Left hindlimb (tissue), 1 donor: ENCODE measurements at places on chromosomes 1 and 21.

- DNase-seq, result no peak
Measured at GRCh38 chr1:6256645-6257044, 4.3 kb downstream of the GPR153 start.

DNA sequence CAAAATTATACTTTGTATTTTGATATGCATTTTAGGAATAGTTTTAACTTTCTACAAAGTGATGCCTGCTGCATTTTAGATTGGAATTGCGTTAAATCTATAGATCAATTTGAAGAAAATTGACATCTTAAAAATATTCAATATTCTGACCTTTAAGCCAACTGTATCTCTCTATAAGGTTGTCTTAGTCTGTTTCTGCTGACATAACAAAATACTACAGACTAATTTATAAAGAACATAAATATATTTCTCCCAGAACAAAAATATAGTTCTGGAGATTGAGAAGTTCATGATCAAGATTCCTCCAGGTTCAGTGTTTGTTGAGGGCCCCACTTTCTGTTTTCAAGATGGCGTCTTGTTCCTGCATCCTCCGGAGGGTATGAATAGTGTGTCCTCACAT, 73.6 kb upstream of the NEGR1 start:
- DNase-seq, result no peak

GRCh38 chr1:96416111-96416595, 305.4 kb upstream of the PTBP2 start:
- DNase-seq, result peak; percentile 79

GRCh38 chr1:1361982-1362423, 3.6 kb upstream of the MXRA8 start:
- peak; percentile 84 for DNase-seq

DNA sequence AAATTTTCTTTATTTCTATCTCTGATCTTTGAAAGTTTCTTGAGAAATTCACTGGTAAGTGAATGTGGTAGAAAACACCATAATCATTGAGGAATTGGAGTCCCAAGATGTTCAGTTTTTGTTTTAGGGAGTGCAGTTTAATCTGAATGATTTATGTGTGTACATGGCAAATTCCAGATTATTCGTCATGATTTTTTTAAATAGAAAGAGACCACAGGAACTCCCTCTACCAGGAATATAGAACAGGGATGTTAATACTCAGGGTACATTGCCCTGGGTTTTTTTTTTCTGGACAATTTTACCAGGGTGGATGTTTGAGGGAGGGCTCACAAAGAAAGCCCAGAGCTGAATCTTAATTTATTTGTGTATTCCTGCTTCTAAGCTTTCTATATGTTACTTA, 109.0 kb downstream of the VPS13D start:
- DNase-seq, result no peak

GRCh38 chr1:60265560-60266535, 192.3 kb upstream of the C1orf87 start:
- DNase-seq, result no peak

GRCh38 chr1:21294266-21294989, 4.2 kb upstream of the ECE1 start:
- no peak for DNase-seq

DNA sequence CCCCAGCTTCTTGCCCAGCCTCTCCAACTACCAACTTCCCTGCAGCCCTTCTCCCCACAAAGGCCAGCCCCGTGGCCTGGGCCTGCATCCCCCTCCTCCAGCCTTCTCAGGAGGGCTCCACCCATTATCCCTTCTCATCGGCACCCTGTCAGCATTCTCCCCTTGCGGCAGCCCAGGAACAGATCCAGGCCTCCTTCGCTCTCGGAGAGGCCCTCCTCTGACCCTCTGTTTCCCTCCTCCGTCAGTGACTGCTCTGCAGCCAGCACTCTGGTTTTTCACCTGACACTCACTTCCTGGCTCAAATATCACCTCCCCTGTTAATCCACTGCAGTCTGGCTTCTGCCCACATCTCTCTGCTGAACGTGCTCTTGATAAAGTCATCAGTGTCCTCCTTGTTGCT, 17.5 kb downstream of the ADGRB2 start:
- no peak for DNase-seq

GRCh38 chr1:17190010-17190995, 14.6 kb upstream of the PADI1 start:
- DNase-seq, result peak; percentile 72

GRCh38 chr1:50271968-50272578, 151.2 kb downstream of the DMRTA2 start:
- DNase-seq, result no peak

GRCh38 chr1:16387201-16388188, 20.5 kb downstream of the SZRD1 start:
- DNase-seq, result peak; percentile 49

DNA sequence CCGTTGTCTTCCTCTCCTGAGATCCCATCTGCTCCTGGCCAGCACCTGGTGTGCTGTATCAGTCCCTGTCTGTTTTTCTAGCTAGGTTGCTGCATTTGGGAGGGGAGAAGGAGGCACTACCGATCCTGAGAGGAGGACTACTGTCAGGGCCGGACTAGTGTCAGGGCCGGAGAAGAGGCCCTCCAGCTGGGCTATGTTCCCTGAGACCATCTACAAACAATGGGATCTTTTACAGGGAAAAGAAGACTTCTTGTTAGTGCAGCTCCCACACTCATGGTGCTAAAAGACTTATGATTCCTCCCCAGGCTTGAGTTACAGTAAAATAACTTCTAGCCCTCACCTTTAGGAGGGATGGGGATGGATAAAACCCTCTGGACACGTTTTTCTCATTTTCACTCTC, 141.0 kb upstream of the TNR start:
- no peak for DNase-seq

DNA sequence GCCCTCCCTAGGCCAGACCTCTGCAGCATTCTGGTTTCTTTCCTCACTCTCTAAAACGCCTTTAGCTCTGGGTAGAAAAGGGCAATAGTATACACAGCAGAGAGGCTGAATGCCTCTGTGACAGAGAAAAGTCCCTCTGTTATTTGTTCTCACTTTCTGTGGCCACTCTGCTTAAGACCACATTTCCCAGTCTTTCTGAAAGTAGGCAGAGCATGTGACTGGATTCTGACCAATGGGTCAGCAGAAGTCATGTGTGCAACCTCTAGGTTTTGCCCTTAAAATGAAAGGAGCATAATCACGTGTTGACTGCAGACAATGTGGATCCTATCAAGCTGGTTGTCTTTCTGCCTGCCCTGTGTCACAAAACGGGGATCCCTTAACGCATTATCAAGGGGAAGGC, 79.7 kb upstream of the MARK1 start:
- no peak for DNase-seq
